ENCODE measurements at places on chromosomes 6 and 20.

GRCh38 chr6:73169633-73170032 is 55.7 kb downstream of the KHDC1L start:
- no peak for DNase-seq

- DNase-seq: no peak
These were observed 65.5 kb downstream of the ISM1 start for GRCh38 chr20:13286607-13287006.

- DNase-seq: no peak
These were observed 50.8 kb downstream of the UTRN start for GRCh38 chr6:144335914-144336313.

DNA sequence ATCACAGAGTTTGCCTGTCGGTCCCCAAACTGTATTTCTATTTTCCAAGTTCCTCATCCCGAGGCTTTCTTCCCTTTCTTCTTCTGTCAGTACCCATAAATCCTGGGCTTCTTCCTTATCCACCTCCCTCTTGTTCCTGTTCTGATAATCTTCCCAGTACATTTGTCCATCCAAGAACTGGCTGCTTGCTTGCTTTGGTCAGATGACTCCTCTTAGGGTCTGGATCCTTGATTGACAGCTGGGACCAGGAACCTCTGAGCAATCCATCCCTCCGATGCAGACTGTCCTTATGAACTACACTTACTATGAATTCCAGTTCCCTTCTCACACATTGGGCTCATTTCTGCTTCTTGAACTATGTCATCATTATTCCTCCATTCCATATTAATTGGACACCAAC is 275.3 kb upstream of the CITED2 start:
- no peak for DNase-seq

GRCh38 chr6:162099685-162100084 is 627.9 kb downstream of the PRKN start:
- DNase-seq: no peak

- no peak for DNase-seq
These were observed 63.7 kb downstream of the PRR18 start for GRCh38 chr6:166244353-166245045.

DNA sequence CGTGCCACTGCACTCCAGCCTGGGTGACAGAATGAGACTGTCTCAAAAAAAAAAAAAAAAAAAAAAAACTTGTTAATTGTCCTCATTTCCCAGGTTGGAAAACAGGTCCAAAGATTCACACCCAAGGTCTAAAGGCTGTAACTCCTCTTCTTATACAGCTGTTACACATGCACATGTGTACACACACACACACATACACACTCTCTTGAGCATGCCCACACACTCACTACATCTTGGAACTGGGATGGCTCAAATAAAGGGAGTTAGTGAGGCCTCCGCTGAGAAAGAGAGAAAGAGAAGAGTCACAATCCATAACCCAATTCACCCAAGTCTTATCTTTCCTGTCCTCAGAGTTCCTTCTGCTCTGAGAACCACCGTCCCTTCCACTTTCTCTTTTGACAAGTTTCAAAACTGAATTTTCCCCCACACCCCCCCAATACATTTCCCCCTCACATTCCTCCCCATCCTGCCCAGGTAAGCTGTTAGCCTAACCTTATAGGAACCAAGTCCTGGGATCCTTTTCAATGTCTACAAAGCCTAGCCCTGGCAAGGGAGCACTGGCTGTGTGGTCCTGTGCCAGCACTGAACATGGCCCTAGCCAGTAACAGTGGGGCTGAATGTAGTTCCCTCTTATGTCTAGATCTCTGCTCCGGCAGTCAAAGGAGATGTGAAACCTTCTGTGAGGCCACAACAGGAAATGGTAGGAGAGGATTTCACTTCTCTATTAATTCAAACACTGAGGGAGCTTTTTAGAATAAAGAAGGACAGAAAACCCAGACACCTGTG is 3.2 kb upstream of the HLA-DMB start:
- no peak for DNase-seq

- DNase-seq: no peak
These were observed 315.1 kb downstream of the EPHA7 start for GRCh38 chr6:93104195-93104817.

- DNase-seq: no peak
These were observed 40.4 kb upstream of the PRELID3B start for GRCh38 chr20:59082981-59083380.

GRCh38 chr20:3701061-3701998 is 11.1 kb downstream of the SIGLEC1 start:
- DNase-seq: no peak

DNA sequence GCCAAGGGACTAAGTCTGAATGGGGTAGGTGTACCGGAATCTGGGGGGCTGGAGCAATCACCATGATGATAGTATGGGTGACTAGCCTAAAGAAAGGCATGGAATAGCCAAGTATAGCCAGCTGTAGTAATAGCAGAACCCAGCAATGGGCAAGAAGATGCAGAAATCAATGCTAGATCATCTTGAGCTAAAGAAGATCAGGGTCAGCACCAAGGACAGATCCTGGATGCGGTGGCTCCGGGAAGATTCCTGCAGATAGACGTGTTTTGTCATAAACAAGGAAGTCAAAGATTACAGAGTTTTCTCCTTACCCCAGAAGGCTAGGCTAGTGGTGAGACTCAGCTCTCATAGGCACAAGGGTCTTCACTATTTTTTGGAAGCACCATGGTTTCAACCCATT is 561.6 kb upstream of the CHD6 start:
- DNase-seq: no peak

DNA sequence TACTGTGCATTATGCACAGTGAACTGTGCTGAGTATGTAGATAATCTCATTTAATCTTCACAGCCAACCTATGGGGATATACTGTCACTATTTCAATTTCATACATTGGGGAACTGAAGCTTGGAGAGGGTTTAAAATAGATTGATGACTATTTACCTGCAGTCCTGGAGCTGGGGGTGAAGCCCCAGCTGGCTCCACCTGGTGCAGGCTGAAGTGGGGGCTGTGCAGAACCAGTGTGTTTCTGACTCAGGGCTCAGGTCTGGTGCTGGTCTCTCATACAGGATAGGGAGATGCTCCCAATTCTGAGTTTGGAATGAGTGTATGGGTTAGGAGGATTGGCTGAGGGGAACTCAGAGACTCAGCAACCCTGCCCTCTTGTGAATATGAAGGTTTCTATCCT is 176.1 kb upstream of the CEP162 start:
- DNase-seq: no peak

DNA sequence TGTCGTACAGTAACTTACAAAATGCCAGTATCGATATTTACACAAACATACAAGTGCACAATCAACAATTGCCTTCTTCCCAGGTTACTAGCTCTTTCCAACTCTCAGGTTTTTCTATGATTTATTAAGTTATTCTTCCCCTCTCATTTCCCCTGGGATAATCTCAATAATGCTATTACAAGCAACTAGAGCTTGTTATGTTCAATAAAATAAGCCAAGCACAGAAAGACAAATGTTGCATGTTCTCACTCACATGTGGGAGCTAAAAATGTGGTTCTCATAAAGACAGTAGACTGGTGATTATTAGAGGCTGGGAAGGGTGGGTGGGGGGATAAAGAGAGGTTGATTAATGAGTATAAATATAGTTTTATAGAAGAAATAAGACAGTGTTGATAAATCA is 577.1 kb downstream of the HACE1 start:
- DNase-seq: no peak

GRCh38 chr20:31517373-31517772 is 3.1 kb downstream of the HM13 start:
- no peak for DNase-seq

DNA sequence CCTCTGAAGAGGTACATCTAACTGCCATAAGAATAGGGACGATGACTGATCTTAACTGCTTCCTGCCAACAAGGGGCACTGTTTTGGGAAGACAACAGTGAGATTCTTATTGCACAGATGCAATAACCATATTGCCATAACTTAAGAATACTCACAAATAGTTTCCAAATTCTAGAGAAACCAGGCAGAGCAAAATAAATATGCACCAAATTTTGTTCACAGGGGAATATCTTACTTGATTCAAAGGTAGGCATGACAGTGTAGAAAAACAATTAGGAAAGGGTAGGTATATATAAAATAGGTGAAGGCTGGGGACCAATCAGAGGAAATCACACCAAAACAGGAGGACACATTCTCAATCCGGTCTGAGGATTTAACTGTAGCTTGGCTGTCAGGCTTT is 49.9 kb upstream of the CST7 start:
- DNase-seq: no peak

DNA sequence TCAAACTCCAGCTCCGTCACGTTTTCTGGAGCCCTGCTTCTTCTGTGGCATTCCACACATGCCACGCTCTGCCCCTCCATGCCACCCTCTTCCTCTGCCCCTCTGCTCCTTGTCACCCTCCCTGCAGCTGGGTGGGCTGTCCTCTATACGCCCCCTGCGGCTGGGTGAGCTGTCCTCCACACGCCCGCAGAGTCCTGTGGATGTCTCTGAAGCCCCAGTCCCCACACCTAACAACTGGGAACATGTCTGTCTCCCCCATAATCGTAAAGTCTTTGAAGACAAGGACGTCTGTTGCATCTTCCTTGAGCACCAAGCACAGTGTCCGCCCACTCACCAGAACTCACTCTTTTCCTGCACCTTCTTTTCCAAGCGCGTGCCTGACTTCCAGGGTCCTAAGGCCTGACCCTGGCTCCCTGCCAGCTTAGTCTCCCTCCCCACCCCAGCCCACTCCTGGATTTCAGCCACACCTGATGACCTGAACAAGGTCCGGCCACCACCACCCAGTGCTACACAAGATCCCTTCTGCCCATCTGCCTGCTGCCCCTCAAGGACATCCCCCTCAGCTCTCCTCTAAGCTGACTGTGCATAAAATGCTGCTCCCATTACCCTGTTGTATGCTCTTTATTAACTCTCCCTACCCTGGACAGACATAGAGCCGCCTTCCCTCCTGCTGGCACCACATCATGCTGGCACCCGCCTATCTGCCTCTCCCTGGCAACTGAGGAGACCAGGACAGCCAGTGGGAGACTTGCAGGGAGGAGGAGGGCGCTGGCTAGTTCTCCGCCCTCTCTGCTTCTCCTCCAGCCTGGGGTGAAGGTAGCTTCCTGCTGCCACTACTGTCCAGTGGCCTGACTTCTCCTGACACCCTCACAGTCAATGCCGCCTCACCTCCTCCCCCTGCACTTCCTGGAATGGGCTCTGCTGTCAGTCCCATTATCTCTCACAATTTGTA is 10.7 kb upstream of the PRR18 start:
- DNase-seq: no peak

DNA sequence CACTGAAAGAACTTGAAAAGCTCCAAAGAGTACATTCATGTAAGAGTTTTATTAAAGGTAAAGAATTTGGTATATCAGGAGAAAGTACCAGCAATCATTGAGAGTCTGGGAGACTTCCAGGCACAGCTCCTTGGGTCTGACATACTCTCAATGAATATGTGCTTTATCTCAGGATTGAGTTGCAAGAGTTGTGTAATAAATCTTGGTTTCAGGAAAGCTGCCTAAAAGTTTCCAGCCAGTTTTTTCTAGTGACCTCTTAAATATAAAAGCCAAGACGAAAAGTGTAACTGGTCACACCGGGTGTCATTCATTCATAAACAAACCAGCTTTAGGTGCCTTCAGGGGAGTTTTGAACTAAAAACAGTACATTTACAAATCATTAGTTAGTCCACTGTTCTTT is 21.6 kb upstream of the GJA1 start:
- no peak for DNase-seq

GRCh38 chr6:115945306-115945705 is 115.4 kb downstream of the FRK start:
- no peak for DNase-seq

DNA sequence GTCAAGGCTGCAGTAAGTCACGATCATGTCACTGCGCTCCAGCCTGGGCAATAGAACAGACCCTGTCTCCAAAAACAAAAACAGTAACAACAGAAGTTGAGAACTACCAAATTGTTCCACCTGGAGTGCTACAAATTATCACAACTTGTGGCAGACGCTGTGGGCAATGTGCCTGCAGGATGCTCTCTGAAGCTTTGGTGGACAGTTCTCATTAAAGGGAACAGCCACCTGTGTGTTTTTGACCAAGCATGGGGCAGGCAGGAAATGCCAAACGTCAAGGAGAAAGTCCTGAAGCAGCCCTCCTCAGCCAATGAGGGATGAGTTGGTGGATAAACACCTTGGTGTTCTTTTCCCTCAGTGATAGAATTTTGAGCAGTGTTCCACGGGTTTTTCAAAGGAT is 15.8 kb downstream of the COX4I2 start:
- no peak for DNase-seq

DNA sequence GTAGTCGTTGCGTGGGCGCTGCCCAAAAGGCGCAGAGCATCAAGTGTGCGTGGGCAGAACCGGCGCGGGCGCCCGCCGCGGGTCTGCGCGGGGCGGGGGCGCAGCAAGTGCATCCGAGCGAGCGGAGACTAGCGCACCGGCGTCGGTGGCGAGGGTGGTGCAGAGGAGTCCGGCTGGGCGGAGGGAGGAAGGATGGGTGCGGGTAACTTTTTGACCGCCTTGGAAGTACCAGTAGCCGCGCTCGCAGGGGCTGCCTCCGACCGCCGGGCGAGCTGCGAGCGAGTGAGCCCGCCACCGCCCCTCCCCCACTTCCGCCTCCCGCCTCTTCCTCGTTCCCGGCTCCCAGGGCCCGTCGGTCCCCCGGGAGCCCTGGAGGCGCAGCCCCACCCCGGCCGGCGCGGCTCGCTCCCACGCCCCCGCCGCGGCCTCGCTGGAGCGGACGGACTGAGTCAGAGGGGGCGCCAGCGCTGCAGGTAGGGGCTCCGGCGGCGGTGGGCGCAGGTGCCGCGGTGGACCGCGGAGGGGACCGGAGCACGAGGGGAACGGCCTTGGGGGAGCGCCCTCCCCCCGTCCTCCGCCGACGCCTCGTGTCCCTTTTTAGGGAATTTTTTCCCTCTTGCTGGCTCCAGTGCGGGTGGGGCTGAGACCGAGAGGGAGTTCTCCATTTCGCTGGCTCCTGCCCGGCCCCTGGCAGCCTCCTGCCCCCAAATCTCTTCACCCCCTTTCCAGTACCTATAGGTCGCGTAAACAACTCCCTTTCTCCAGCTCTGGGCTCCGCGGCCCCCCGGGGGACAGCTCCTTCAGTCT is 1.6 kb upstream of the DBNDD2 start:
- DNase-seq: no peak
